Stimulated activated CD4-positive, alpha-beta T cell treated with anti-CD3 and anti-CD28 coated beads, Interleukin-2, amount 100 ng/mL, for 24 hours (primary cell): ENCODE measurements at places on chromosomes 11 and 22.

DNA sequence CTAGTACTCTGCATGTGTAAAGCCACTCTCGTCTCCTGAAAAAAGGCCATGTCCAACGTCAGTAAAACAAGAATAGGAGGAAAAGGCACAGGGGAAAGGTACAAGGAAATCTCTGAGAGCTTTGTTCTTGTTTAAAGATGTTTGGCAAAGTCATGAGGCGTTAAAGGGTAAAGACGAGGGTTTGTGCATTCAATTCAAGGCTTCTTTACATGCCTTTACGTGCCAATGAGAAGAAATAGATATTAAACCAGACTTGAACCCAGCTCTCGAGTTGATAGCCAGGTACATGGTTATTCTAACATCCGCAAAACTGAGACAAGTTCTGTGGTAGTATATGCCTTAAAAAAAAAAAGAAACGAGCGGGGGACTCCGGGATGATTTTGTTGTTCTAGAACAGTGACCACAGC is 704 bp upstream of the CFL1 start:
- no peak for DNase-seq

DNA sequence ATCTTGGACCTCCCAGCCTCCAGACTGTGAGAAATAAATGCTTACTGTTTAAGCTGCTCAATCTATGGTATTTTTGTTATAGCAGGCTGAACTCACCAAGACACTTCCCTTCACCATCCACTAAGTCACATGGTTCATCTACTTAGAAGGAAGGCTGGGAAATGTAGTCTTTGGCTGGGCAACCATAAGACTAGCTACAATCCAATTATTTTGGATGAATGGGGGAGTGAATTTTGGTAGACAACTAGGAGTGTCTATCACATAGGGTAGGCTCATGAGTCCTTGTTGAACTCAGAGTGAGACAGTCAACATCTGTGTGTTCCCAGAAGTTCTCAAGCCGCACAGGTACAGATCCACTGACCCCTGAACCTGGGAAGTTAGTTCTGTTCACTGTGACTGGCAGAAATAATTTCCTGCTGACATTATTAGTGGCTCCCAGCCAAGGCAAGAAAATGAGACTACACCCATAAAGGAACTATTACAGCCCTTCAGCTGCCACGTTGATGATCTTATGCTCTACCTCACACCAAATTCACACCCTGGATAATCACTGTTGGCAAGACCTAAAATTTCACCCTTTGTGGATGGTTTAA is 3.1 kb upstream of the SLC35C1 start:
- DNase-seq: no peak

DNA sequence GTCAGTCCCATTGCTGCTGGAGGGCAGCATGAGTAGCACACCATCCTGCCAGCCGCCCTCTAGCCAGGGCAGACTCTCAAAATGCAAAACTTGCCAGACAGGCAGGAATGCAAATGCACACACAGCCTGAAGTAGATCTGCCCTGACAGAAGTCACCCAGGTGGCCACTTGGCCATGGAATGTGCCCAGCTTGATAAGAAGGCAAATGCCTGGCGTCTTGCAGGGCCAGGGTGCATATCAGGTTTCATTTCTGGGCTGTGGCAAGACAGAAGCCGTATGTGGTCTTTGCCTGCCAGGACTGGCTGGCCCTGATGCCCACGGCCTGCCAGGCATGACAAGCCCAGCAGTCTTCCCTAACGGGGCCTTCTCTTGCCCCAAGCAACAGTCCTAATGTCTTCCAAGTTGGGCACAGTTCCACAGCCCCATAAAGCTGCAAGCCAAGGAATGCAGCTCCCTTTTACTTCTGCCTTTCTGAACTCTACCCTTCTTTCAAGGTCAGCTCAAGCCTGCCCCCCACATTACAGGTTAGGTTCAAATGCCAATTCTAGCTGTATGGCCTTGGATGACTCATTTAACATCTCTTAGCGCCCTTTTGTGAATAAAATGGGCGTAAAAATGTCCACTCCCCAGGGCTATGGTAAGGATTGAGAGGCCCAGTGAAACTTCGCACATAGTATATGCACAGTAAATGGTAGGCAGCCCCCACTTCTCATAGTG is 29.7 kb downstream of the POU2AF3 start:
- DNase-seq: no peak

DNA sequence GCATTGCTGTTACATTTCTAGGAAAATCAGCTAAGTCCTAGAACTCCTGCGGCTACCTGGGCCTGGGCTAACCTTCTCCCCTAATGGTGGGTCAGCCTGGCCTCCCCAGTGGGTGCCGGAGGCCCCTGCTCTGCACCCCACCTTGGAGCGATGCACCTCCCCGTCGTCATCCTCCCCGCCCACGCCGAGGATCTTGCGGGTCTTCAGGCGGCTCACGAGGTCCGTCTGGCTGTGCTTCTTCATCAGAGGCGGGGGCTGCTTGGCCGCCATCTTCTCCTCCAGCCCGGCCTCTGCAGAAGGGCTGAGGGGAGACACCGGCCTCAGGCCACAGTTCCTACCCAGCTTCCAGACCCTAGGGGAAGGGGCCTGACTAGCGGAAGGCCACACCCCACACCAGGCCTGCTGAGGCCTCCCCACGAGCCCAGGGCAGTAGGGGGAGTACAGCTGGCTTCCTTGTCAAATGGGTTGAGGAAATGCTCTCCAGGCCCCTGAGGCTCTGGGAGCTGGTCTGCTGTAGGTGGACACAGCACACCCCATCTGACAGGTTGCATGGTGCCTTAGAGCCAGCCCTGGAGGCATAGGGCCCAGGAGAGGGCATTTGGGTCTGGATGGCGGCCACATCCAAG is 12.5 kb downstream of the TP53I11 start:
- DNase-seq: no peak
